ENCODE measurements at places on chromosomes 16 and 17.

GRCh38 chr16:1430759-1431496 lies at the start of gene PERCC1:
Gene PERCC1 (plus strand): TSS chr16:1431078. CDS start chr16:1432594, 1,516 bp downstream.
- DNase-seq: no peak

DNA sequence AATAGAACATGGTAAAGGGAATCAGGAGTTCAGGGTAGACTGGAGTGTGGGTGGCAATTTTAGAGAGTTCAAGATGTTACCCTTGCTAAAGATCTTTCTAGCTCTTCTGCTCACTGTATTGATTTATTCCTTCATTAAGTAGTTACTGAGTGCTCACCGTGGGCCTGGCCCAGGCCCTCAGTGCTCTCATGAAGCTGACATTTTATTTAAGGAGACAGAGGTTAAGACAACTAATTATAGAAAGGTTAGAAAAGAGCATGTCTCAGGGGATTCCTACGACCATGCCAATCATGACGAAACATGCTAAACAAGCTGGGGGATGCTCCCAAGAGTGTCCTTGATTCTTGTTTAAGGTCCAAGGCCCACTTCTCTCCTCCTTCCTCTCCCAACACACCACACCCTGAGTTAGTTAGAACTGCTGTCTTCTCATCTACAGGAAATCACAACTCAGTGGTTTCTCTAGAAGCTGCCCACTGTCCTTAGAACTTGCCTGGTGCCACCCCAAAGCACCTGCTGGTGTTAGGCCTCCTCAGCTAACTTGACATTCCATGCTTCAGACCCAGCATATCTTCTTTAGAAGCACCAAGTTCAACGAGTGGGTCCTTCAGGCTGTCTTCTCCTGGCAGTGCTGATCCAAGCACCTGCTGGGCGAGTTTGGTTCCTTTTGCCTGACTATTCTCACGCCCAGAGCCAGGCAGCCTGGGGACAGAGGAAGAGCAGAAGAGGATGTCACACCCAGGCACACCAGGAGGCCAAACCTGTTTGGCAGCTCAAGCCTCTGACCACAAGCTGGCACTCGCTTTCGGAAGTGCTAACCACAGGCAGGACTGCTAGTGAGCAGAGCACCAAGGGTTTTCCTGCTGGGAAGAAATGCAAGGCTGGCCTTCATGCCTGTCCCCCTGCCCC lies 79.0 kb downstream of the GAS7 start:
- DNase-seq: no peak

- no peak for DNase-seq
These were observed 23.1 kb upstream of the ITGAX start for GRCh38 chr16:31331807-31332301.

GRCh38 chr17:37088459-37088858 lies 139.7 kb downstream of the AATF start:
- DNase-seq: no peak

DNA sequence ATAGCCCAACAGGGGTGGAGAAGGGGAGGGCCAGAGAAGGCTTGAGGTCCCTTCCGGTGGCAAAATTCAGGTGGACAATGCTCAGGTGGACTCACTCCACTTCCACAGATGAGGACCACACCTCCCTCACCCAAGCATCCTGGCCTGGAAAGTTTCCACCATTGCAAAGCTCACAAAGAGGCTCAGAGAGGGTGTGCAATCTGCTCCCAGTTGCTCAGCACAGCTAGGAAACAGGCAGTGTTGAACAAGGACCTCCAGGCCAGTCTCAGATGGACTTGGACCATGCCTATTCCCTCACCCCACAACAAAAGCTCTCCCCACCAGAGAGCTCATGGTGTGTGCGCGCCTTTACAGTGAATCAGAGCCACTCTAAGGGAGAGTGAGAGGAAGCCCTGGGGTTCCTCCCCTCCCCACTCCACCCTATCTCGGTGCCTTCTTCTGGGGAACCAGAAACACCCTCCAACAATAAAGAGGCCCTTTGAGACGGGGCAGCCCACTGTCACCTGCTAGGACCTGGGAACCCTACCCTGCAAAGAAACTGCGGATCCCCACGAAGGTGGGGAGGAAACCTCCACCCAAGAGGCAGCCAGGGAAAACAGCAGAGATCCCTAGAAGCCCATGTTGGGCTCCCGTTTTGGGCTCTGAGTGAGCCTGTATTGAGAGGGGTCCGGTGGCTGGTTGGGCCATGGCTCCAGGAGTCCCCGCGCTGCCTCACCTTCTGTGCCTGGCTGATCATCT lies 1.6 kb downstream of the FAM83G start:
- peak; percentile 85 for DNase-seq

DNA sequence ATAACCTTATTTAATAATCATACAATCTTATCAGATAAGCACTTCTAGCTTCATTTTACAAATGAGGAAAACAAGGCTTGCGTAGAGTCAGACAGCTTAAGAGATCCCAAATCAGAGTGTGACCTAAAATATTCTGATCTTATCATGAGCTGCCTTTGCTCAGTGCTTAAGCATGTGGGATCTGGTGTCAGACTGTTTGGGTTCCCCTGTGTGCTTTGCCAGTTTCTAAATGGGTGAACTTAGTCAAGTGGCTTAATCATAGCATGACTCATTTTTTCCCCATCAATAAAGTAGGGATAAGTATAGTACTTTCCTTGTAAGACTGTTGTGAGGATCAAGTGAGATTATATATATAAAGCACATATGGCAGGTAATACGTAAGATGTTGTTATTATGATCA lies 612.6 kb upstream of the C16orf82 start:
- DNase-seq: no peak

DNA sequence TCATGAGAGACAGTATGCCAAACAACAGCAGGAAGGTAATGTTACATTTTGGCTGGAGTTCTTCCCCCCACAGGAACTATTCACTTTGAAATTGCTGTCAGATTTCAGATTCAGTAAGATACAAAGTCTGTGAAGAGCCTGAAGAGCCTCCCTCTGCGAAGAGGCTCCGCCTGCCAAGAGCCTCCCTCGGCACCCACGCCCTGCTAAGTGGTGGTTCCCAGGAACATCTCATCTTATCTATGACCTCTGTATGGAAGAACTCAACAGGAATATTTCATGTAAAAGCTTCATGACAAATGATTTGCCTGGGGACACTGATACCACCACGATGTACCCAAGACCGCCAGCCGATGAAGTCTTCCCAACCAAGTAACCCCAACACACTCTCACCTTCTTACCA lies 3.2 kb downstream of the ZC3H7A start:
- DNase-seq: no peak

DNA sequence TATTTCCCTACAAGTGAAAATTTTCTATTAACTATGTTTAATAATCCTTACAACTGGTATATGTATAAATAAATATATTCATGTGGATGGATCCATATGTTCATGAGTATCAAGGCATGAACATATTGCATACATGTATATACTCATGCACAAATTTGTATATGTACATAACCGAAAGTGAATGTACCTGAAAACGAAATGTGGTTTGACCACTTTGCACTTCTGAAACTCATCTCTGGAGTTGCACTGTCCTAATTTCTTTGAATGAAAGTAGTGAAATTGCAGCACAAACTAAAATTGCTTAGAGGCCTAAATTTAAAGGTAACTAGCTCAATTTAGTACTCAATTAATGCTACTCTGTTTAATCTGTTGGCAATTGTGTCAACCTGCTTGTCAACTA lies 27.4 kb upstream of the GNAO1 start:
- no peak for DNase-seq

DNA sequence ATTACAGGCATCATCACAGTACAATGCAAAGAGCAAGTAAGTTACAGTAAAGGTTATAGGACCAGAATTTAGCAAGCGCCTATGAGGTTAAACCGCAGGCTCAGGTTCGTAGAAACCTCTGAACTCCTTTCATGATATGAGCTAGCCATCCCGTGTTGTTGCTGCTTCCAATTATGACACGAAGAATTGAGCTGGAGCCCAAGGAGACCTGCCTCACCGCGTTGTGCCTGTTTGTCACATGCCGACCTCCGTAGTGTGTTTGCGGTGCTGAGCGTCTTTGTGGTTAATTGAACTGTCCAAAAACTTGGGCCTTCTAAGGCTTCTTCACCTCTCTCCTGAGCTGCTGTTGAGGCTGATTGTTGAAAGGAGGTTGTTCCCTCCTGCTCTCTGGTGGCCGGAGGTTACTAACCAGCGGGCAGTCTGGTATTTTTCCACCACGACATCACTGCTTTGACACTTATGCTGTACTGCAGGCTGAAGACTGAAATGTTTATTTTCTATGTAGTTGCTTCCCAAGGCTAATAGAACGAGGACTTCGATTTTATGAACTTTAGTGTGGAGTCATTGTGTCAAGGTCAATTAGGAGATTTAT lies 67.5 kb downstream of the SEC14L1 start:
- peak; percentile 48 for DNase-seq

- DNase-seq: no peak
These were observed 19.7 kb downstream of the EZH1 start for GRCh38 chr17:42725143-42725542.

GRCh38 chr17:47323382-47324223 lies at the start of gene EFCAB13:
Gene EFCAB13 (plus strand): TSS chr17:47323955. CDS start chr17:47328354, 4,399 bp downstream.
- peak; percentile 92 for DNase-seq

- no peak for DNase-seq
These were observed 98.0 kb downstream of the AMFR start for GRCh38 chr16:56327071-56327928.

GRCh38 chr17:73630965-73631595 lies 13.2 kb downstream of the SDK2 start:
- DNase-seq: no peak

- DNase-seq: no peak
These were observed 65.7 kb upstream of the BCAR1 start for GRCh38 chr16:75317101-75317522.

- no peak for DNase-seq
These were observed 75.7 kb upstream of the FAM20A start for GRCh38 chr17:68676856-68677255.

GRCh38 chr16:10938321-10938720 lies 3.9 kb downstream of the DEXI start:
- no peak for DNase-seq

- DNase-seq: no peak
These were observed 38.5 kb upstream of the ETV4 start for GRCh38 chr17:43584666-43585102.

DNA sequence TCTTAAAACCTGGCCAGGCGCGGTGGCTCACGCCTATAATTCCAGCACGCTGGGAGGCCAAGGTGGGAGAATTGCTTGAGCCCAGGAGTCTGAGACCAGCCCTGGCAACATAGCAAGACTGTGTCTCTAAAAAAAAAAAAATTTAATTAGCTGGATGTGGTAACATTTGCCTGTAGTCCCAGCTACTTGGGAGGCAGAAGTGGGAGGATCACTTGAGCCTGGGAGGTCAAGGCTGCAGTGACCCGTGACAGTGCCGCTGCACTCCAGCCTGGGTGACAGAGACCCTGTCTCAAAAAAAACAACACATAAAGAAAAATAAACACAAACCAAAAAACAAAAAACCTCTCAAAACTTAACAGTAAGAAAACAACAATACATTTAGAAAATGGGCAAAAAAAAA lies 106.3 kb downstream of the SMG6 start:
- DNase-seq: no peak

GRCh38 chr16:9739301-9739700 lies 442.9 kb downstream of the GRIN2A start:
- DNase-seq: no peak

GRCh38 chr16:88538366-88539060 lies 31.7 kb upstream of the ZC3H18 start:
- no peak for DNase-seq

DNA sequence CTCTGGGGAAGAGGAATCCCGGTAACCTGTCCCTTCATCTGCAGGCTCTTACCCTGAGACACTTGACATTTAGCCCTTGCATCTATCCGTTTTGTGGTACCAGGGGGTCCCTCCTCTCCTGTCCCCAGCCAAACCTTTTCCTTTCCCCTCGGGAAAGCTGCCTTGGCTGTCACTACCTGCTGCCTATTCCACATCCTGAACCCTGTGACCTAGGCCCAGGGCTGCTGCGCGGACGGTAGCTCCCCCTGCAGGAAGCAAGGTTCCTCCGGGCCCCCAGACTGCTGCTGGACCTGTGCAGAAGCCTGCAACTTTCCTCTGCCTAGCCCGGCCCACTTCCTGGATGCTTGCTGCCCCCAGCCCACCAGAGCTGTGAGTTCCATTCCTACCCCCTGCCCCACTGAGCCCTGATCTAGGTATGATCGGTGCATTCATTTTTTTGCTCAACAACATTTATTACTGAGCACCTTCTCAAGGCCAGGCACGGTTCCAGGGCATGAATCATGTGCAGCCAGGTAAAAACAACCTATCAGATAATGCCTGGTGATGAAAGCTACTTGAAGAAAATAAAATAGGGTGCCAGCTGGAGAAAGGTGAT lies 10.5 kb upstream of the ALDOA start:
- DNase-seq: peak; percentile 53

- DNase-seq: peak; percentile 61
These were observed 29.7 kb upstream of the RMI2 start for GRCh38 chr16:11315510-11315909.

DNA sequence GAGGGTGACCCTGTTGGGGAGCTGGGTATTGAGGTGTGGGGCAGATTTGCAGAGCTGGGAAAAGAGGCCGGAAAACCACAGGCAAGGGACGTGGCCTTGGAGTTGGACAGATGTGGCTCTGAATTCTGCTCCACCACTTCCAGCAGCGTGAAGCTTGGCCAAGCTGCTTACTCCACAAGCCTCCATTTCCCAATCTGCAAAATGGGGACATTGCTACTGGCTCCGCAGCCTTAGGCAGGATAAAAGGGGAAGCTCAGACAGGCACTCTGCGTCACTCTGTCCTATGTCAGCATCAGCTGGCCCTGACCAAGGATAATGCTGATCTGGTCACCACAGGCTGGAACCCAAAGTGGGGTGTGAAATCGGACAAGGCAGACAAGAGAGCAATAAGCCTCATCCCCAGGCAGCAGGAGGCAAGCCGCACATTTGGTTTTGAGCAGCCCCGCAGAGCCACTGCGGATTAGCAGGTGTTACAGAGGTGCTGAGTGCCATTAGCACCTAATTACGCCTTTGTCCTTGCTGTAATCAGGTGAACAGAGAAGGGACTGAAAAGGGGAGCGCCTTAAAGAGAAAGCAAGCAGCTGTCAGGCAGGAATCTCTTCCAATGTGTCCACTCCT lies 54.8 kb downstream of the SDK2 start:
- no peak for DNase-seq

DNA sequence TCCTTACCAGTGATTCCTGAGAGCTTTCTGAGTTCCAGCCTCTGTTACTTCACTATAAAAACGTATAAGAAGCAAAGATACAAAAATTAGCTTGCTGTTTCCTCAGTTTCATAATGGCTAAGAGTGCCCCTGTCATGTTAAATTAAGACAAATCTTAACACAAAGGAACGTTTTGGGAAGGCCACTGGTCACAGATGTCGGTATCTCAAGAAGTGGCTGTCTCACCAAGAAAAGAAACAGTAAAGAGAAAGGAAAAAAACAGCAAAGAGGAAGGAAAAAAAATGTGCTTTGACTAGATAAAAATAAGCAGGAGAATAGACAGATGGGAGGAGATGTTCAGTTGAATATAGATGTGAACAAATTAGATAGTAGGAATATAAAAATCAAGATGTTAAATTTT lies 94.8 kb upstream of the AKTIP start:
- DNase-seq: no peak

- DNase-seq: peak; percentile 74
These were observed 664 bp upstream of the BCL6B start for GRCh38 chr17:7021993-7022778.

- no peak for DNase-seq
These were observed 60.6 kb downstream of the C17orf67 start for GRCh38 chr17:56773124-56773523.

GRCh38 chr16:46788891-46789474 lies 40.8 kb upstream of the MYLK3 start:
- DNase-seq: no peak

- no peak for DNase-seq
These were observed 1.3 kb downstream of the ENGASE start for GRCh38 chr17:79075861-79076406.

GRCh38 chr17:38578229-38579082 lies 27.3 kb downstream of the SRCIN1 start:
- peak; percentile 42 for DNase-seq
